ENCODE measurements at places on chromosomes 6 and 20.

DNA sequence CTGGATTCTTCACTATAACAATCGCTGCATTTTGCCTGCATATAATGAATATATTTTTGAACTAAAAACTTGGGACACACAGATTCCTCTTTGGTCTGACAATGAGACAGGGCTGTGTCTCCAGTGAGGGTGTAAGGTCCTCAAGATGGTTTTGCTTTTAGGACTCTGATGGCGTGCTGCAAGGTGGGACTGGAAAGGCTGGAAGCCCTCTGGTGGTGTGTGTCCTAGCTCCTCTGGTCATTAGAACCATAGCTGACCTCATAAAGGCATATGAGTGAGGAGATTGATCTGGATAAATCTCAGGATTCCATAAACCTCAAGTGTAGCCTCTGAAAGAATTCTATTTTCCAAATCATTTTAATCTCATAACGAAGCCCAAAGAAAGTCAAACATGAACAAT lies 108.4 kb upstream of the ASF1A start:
- DNase-seq = no peak

- DNase-seq = no peak
Measured at GRCh38 chr6:45650524-45651135, 272.9 kb upstream of the SUPT3H start.

- DNase-seq = no peak
Measured at GRCh38 chr6:94361304-94362060, 942.1 kb upstream of the EPHA7 start.

DNA sequence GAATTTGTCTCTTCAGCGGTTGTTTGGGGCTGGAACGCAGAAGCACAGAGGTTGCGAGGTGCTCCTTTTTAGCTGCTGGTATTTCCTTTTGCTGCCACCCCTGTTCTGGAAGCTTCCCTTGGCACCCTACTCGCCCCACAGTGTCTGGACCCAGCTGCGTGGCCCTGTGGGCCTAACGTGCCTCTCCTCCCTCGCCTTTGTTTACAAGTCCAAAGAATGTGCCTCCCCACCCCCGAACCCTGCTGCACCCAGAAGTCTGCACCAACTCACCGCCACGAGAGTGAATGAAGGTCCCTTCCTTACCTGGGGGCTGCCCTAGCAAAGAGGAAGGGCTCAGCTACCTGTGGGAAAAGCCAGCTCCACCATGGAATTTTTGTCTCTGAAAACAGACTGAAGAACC lies 139.7 kb upstream of the RPS6KA2 start:
- no peak for DNase-seq

DNA sequence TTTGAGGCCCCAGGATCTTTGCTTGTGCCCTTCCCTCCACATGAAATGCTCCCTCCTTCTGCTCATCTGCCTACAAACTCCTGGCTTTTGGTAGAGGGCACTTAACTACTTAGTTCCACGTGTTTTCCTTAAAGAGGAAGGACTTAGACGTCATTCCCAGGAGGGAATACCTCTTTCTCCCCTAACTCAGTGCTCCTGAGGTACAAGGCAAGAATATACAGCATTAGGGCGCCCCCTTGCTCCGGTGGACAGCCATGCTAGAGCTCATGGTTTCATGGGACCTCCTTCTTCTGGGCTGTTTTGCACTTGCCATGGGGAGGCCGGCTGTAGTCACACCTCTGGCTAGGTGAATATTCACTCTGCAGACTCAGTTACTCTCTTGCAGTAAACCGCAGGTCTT lies 93.8 kb upstream of the LY86 start:
- DNase-seq = peak; percentile 66

DNA sequence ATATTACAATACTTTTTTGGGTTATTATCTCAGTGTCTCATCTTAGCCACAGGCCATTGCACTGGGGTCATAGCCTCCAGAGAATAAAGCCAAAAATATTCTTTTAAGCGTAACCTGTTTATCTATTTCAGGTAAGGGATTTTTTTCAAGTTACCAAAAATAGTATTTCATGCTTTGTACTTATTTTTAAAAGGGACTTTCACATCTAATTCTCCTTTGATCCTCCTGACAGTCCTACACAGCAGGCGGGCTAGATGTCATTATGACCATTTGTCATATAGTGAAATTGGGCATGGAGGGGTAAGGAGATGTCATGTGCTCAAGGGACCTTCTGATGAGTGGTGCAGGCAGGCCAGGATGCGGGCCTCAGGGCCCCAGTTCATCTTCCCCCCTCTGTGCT lies 68.9 kb downstream of the TBC1D7 start:
- no peak for DNase-seq

DNA sequence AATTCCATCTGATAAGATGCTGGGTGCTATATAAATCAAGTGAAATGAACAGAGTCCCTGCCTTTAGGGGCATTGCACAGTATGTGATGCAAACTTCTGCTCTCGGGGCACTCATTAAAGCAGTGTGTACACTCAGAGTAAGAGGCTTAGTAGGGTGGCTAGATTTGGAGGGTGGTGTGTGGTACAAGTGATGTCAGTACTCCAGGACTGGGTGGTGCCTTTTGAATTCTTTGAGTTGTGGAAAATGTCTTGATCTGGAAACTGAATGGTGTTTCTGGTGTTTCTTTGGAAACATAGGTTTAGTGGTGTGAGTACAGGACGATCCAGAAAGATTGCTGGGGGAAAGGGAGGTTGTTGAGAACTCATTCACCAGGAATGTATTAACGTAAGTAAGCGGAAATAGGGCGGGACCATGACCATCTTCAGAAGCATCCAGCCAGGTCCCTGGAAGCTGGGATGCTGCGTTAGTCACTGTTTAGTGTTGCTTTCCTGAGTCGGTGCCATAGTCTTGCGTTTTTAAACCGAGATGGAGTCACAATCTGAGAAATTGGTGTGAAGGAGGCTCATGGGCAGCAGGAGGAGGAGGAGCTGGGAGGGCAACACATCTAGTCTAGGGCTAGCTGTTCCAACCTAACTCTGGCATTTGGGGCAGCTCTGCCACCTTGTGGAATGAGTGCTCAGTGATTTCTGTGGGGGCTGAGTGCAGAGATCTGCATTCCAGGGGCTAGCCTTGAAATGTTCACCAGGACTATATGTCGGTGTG lies 70.3 kb downstream of the SCAND1 start:
- peak; percentile 69 for DNase-seq

- DNase-seq = no peak
Measured at GRCh38 chr20:54633374-54634355, 158.3 kb downstream of the DOK5 start.

DNA sequence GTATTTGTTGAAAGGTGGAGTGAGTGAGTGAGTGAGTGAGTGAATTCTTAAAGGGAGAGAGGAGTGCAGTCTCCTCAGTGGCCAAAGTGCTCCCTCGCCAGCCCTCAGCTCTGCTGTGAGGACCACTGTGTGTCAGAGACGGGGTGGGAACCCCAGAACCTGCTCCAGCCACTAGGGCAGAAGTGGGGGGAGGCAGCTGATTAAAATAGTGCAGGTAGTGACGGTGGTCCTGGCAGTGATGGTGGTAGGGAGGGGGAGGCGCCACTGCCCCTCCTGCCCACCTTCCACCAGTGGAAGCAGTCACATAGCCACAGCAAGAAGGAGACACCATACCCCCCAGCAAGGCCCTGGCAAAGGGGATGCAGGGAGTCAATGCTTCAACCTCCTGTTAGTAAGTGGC lies 133.5 kb downstream of the PHACTR3 start:
- no peak for DNase-seq

DNA sequence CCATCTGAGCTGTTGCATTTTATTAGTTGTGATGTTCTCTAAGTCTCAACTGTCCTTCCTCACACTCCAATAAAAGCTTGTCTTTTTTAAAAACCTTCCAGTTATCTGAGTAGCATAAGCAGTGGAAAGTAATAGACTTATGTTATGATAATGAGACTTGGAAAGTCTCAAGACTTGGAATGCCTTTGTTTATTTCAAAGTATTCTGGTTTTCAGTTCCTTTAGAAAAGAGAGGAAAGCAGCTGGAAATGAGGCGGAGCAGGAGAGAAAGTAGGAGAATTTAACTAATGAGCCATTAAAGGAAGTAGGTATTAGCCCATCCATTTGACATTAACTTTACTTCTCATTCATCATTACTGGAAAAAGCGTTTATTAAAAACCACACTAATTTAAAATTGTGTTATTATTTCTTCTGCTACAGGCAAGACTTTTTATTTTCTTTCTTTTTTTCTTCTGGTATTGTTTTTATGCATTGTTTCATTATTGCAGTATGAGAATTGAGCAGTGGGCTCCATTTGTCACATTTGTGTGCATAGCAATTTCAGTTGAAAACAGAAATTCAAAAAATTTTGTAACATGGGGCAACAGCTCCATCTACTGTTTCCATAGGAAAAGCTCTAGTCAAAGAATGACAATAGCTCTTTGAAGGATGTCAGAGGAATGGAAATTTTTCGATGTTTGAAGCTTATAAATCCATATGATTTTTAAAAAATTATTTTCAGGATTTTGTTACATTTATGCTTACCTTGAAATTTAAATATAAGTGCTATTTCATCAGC lies 194.8 kb downstream of the COL9A1 start:
- peak; percentile 37 for DNase-seq

DNA sequence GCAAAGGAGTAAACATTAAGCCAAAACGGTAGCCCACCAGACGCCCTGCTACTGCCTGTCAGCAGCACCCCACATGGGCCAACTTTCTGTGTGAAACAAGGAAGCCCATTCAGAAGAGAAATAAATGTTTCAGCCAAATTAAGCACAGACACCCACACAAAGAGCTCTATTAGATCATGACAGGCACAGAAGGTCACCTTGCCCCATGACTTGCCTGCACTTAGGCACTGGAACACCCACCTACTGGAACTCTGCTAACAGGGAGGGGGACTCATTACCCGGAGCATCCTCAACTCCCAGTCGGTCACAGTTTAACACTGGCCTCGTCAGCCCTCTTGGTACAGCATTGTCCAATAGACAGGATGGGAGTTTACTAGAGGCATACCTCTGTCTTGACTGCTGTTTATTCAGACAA lies 31.8 kb downstream of the GFOD1 start:
- no peak for DNase-seq

- DNase-seq = no peak
Measured at GRCh38 chr6:32889533-32889932, 35.5 kb downstream of the PSMB9 start.

GRCh38 chr6:162572240-162572639 lies 155.3 kb downstream of the PRKN start:
- DNase-seq = no peak

DNA sequence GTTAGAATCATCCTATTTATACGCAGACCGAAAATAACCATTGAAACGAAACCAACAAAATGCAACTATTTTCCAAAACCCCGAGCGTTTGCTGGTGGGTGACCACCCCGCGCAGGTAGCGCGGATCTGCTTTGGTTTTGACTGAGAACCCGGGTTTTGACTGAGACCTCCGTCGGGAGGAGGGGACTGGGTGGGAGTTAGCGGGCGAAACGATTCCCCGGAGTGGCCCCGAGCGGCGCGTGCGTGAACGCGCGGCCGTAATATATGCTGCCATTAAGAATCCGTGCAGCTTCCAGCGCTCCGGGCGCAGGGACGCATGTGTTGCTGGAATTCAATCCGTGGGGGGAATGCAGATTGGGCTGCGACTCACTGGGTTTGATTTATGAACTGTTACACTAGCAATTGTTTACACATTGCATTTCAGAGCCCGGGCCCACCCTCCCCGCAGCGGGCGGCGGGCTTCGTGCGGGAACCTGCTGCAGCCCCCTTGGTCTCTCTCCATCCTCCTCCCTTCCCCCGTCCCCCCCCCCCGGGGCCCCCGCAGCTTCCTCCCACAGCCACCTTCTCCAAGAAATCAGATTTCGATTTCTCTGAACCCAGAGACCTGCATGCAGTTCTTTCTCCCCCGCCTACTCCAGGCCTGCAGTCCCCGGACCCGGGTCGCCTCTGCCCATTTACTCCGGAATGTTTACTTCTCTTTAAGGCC lies 9.9 kb downstream of the NRN1 start:
- peak; percentile 60 for DNase-seq

- no peak for DNase-seq
Measured at GRCh38 chr6:2853769-2854395, 12.2 kb upstream of the SERPINB1 start.

GRCh38 chr6:111057074-111057752 lies 30.1 kb upstream of the SLC16A10 start:
- DNase-seq = peak; percentile 9

- no peak for DNase-seq
Measured at GRCh38 chr20:62744741-62745191, 36.1 kb downstream of the NTSR1 start.

- no peak for DNase-seq
Measured at GRCh38 chr20:50568549-50568942, 58.4 kb downstream of the PTPN1 start.

- DNase-seq = no peak
Measured at GRCh38 chr6:54072635-54073313, 38.5 kb upstream of the MLIP start.

- no peak for DNase-seq
Measured at GRCh38 chr6:152334555-152334954, 302.6 kb downstream of the SYNE1 start.

DNA sequence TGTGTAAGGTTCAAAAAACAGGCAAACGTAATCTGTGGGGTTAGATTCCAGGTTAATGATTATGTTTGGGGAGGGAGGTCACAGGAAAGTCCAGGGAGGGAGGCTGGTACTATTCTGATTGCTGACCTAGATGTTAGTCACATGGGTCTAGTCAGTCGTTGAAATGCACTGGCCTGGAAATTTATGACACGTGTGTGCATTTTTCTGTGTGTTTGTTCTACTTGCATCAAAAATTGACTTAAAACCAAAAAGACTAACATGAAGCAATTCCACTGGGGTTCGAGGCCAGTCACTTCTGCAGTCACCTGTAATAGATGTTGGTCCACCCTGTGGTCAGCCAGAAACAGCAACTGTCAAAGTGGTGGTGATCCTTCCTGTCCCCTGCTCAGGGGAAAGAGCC lies 104.2 kb upstream of the MLN start:
- no peak for DNase-seq

DNA sequence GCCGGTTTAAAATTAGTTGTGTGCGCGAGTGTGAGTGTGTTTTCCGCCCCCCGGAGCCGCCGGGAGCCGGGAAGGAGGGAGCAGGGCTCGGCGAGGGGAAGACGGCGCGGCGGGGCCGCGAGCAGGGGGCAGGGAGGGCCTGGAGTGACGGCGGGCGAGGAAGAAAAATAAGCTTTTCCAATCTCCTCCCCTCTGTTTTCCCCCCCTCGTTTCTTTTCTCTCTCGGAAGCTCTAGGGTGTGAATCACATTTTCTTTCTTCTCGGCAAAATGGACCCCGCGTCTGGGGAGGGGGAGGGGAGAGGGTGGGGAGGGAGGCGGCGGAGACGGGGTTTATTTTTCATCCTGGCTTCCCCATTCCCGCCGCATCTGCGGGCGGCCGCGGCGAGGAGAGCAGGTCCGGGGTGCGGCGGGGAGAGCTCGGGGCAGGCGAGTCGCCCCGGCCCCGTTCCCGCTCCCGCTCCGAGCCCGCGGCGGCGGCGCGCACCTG lies 881 bp downstream of the BICRAL start:
- peak; percentile 83 for DNase-seq

- no peak for DNase-seq
Measured at GRCh38 chr6:10297832-10298231, 117.0 kb downstream of the TFAP2A start.

- DNase-seq = no peak
Measured at GRCh38 chr20:16459019-16459700, 114.1 kb downstream of the KIF16B start.

GRCh38 chr20:50385733-50386640 lies 124.2 kb upstream of the PTPN1 start:
- DNase-seq = no peak
